ENCODE measurements at places on chromosomes 6 and 20.

DNA sequence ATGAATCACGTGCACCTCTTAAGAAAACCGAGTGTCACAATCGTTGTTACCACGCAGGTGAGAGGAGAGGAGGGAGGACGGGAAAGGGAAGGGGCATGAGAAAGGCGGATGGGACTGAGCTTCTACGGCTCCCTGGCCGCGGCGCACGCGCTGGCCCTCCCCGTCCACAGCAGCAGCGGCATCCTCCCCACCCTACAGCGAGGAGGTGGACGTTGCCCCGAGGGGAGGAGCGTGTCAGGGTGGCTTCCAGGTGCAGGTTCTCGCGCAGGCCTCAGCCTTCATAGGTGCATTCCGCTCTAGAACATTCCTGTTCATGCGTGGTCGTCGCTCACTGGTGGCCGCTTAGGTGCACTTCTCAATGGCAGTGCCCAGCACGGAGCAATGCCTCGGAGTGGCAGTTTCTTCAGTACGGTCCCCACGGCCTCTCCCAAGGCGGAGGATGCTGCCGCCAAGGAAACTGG, 29.7 kb upstream of the AFDN start:
- no peak for DNase-seq

DNA sequence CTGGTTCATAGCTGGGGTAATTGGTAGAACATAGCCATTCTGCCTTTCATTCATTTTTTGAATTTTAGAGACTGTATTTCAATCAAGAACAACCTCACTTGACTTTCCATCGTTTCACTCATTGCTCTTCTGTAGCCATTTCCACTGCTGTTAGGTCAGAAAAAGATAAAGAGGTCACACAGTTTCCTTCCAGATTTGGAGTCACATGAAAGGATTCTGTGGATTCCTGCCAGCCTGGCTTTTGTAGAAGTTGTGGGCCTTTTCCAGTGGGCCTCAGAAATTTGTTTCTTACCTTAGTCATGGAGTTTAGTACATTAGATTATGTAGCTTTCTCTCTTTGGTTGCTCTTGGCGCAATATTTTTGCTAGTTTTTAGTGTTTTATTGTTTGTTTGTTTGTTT, 157.8 kb downstream of the SASH1 start:
- no peak for DNase-seq

- DNase-seq = no peak
These were observed 108.6 kb downstream of the ESR1 start for GRCh38 chr6:151916075-151916474.

GRCh38 chr6:6411115-6411514, 90.7 kb upstream of the F13A1 start:
- DNase-seq = no peak

- DNase-seq = no peak
These were observed 18.2 kb upstream of the SASH1 start for GRCh38 chr6:148324297-148324985.
